ENCODE measurements at places on chromosomes 12 and 14. TPM values are rescaled to one million over a fixed set of nuclear protein-coding genes. Genes with fewer than 3 reads are reported as not detected.

The CLEC7A gene
- total RNA-seq = not detected

The ZNF385A gene
- total RNA-seq = 20.3 TPM

The PITPNM2 gene
- total RNA-seq = 15.5 TPM

The FKBP3 gene
- total RNA-seq = 113 TPM
